ENCODE measurements at places on chromosomes 3 and 15. TPM values are rescaled to one million over a fixed set of nuclear protein-coding genes. Genes with fewer than 3 reads are reported as not detected.
A peak's percentile ranks its signal among the peaks of the same experiment; 100 is the strongest.

The DNASE1L3 gene
- total RNA-seq, result not detected

The TM4SF1 gene
- 503 TPM for total RNA-seq

The TEX55 gene
- not detected for total RNA-seq

The SPATA12 gene
- total RNA-seq, result 0.32 TPM

The SEMA3B gene
- 4.1 TPM for total RNA-seq

The SLC2A2 gene
- not detected for total RNA-seq

The ITIH1 gene
- total RNA-seq, result not detected

The ALG1L2 gene
- total RNA-seq, result not detected

The ELP6 gene
- 40.8 TPM for total RNA-seq

The GABRA5 gene
- not detected for total RNA-seq

The COL6A5 gene
- total RNA-seq, result under 0.01 TPM

The WDR76 gene
- total RNA-seq, result 39.1 TPM

- peak; percentile 96 for DNase-seq
Observed at GRCh38 chr3:131903988-131904415, 130.8 kb downstream of the CPNE4 start.

- DNase-seq, result peak; percentile 41
Observed at GRCh38 chr15:92273723-92274122, 120.0 kb upstream of the ST8SIA2 start.

GRCh38 chr3:182519569-182519968 is 273.7 kb upstream of the ATP11B start:
- DNase-seq, result no peak

DNA sequence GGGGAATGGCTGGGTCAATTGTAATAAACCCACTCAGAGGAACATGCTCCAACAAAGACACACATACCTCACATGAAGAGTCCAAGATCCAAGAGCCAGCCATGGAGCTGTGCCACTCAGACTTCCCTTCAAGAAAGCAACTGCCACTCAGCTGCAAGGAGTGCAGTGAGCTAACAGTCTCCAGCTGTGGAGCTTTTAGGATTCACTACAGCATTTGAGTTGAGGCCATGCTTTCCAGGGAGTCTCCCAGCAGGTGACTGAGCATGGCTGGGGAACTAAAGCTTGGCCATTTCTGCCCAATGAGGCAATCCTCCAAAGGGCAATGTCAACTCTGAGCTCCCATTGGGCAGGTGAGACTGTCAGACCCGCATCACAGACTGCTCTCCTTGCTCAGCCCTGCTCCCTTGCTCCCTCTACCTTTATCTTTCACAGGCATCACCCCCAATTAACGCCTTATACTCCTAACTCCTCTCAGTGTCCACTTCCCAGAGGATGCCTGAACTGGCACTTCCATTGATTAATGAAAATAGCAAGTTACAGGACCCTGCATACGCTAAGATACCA is 165.3 kb upstream of the CTNNB1 start:
- DNase-seq, result no peak

- DNase-seq, result no peak
Observed at GRCh38 chr15:36221992-36222391, 357.4 kb upstream of the CDIN1 start.

GRCh38 chr3:13547591-13548371 is 1.1 kb upstream of the FBLN2 start:
- no peak for DNase-seq

DNA sequence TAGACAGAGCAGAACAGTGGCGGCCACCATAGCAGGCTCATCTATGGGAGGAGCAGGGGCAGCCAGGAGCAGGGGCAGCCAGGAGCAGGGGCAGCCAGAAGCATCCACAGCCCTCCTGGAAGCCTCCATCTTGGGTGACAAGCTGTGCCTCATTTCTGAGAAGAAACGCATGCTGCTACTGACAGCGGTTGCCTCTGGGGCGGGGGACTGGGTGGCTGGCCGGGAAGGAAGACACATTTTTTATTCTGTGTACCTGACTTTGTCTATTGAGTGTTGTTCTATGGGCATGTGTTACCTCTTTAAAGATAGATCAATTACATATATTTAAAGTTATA is 71.5 kb upstream of the KLF13 start:
- no peak for DNase-seq

DNA sequence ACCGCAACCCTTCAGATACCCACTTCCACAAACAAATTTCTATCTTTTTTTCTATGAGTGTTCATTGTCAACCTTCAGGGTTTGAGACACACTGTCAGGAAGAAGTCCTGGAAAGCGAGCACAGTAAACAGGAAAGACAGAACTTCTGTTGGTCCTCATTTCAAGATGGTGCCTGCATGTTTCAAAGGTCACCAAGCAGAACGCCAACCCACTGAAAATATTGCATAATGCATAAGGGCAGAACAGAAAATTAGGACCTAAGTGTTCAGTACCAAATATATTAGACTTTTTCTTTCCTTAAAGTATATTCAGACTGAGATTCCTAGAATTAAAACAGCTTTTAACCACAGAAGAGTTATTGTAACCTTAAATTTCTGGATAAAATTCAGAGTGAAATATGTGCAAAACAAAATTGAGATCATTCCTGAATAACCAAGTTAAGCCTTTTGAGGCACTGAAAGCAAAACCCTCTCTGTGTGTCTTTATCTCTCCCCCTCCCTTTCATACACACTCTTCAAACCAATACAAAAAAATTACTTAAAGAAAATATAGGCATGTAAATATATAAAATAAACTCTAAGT is 387.8 kb upstream of the THBS1 start:
- no peak for DNase-seq

DNA sequence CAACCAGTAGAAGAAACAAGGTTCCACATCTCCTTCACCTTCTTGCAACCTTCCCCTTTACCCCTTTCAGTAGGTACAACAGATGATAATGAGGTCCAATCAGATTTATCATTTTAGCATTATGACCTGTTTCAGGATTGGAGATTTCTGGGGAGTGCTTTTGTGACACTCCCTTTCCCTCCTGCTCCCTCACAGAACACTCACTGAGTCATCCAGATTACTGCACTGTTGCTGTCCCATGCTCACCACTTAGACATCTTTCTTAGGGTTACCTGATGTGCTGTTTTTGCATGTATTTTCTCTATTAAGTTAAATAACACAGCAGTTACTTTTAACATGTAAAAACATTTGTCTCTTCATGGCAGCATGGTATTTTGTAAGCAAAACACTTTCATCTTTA is 118.5 kb downstream of the MFSD1 start:
- DNase-seq, result peak; percentile 58
